ENCODE measurements at places on chromosomes 2 and 18. TPM values are rescaled to one million over a fixed set of nuclear protein-coding genes. Genes with fewer than 3 reads are reported as not detected.

DNA sequence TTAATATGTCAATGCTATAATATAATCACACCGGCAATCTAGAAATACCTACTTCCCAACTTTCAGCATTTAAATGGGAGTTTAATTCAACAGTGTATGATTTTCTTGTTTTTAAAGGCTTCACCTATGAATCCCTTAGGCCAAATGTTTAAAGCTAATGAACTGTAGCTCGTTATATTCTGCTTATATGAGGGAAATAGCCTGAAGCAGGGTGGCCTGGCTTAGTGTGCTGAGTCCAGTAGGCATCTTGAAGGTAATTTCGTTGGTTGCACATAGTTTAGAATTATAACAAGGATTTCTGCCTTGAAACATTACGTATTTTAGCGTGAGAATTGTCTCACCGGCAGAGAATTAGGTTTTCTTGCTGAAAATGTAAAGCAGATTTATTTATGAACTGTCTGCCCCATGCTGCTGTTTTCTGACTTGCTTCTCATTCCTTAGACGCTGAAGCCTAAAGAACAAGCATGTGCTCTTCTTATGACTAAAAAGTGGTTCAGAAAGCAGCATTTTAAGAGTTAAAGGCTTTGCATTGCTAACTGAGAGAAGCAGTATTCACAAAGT lies 433.7 kb upstream of the RAB12 start:
- DNase-seq: no peak

GRCh38 chr2:2108756-2109155 lies 222.3 kb downstream of the MYT1L start:
- no peak for DNase-seq

- peak; percentile 69 for DNase-seq
These were observed 108.5 kb downstream of the CTAGE1 start for GRCh38 chr18:22309191-22309590.

Gene LHCGR
- not detected for total RNA-seq

Gene RESP18
- not detected for total RNA-seq
